ENCODE measurements at places on chromosomes 6 and 20. TPM values are rescaled to one million over a fixed set of nuclear protein-coding genes. Genes with fewer than 3 reads are reported as not detected.

DNA sequence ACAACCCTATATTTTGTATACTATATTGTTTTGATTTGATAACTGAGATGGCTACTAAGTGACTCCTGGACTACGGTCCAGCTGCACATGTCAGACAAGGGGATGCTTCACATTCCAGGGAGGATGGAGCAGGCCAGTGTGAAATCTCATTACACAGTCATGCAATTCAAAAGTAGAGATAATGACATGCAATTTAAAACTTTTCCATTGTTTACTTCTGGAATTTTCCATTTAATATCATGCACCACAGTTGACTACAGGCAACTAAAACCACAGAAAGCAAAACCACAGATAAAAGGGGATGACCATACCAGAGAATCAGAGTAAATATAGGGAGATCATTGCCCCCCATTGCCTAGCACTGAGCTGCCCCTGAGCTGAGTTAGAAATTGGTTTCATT, 366.4 kb downstream of the BTBD9 start:
- H3K36me3 ChIP-seq, result peaks cover 2% of the 10 kb centered on the region
- no peaks in the 10 kb centered on the region for H3K4me1 ChIP-seq
- H3K4me3 ChIP-seq, result no peak overlapping the region

Gene ABHD16B
- not detected for total RNA-seq

DNA sequence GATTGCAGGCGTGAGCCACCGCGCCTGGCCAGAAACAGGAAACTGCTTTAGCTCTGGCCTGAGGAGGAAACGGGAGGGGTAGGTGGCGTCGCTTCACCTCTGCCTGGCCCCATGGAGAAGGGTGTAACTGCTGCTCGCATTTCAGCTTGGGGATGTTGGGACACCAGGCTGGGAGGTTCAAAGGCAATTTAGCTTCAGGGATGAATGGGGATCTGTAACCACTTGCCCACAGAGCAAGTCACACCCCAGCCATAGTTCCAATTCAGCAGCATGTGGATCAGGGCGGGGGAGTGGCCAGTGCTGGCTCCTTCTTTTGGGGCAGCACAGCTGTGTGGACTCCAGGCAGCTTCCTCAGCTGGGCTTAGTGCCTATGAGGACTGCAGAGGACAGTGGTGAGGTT, 34.8 kb upstream of the NUP153 start:
- H3K4me1 ChIP-seq, result no peaks in the 10 kb centered on the region
- H3K4me3 ChIP-seq, result no peak overlapping the region
- H3K27me3 ChIP-seq, result peaks cover 18% of the 10 kb centered on the region

- H3K4me1 ChIP-seq, result no peaks in the 10 kb centered on the region
- H3K36me3 ChIP-seq, result no peaks in the 10 kb centered on the region
- no peak for DNase-seq
- no peak overlapping the region for H3K27ac ChIP-seq
These were observed 64.3 kb downstream of the ANKS1A start for GRCh38 chr6:34953061-34954025.

DNA sequence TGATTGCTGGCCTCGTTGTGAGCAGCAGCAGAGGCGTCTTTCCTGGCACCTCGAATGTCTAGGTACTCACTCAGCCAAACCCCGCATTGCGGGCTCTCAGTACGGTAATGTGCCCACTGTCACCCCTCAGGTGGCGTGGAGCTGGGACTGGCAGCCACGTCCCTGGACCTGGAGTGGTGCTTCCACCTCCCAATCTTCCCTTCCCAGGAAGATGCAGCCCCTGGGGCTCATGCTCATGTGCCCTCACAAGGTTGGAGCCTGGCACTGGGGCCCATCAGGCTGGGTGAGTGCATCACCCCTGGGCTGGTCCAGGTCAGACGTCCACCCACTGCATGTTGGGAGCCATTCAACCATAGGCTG, 75.7 kb downstream of the TCP11 start:
- peaks cover 19% of the 10 kb centered on the region for H3K36me3 ChIP-seq
- H3K27ac ChIP-seq, result no peak overlapping the region
- H3K27me3 ChIP-seq, result no peaks in the 10 kb centered on the region
- H3K4me1 ChIP-seq, result no peaks in the 10 kb centered on the region
